ENCODE measurements at places on chromosomes 3 and 15.

GRCh38 chr3:154955907-154956533, 124.1 kb upstream of the MME start:
- DNase-seq = no peak

GRCh38 chr3:23206366-23206765, 3.2 kb downstream of the UBE2E2 start:
- no peak for DNase-seq

DNA sequence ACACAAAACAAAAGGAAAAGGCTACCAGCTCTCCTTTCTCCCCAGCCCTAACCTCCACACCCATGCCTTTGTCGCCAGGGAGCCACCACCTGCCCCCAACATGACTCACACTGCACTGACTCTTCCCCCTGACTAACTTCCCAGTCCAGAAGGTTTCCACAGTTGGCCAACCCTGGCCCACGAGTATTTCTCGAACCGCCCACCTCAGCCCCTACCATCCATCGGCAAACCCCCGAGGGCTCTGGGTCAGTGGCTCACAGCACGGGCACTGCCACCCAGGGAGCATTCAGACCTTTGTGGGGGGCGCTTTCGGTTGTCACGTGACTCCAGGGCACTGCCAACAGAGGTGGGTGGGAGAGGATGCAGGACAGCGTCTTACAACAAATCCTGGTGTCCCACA, 152.3 kb downstream of the LRRC28 start:
- no peak for DNase-seq

DNA sequence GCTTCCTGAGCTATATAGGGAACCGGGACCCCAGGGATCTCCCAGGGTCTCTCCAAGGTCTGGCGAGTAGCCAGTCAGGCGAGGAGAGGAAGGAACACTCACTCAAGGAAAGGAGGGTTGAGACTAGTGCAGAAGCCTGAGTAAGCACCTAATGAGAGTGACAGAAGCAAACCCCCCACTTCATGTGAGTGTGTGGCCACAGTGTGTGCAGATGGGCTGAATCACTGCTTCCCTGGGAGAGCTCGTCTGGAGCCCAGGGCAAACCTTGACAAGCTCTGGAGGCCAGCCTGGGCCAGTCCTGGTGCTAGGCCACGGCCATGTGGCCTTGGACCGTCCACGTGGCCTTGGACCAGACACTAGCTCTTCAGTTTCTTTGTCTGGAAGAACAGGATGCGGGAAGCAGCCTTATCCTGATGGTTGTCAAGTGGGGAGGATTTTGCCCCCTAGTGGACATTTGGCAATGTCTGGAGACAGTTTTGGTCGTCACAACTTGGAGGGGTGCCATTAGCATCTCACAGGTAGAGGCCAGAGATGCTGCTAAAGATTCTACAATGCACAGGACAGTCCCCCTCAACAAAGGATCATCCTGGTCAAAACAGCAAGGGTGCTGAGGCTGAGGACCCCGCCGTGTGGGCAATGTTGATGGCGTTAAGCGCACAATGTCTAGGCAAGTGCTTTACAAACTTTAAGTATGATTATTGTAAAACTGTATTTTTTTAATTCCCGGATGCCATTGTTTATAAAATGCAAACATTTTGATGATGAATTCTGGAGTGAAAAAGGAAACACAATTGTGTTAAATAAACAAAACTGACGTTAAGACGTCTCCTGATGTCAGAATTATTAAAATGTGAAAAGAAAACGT, 34.8 kb upstream of the CTSH start:
- DNase-seq = peak; percentile 49

- DNase-seq = no peak
Observed at GRCh38 chr3:87033205-87033604, 42.3 kb upstream of the VGLL3 start.

GRCh38 chr3:183411216-183411922, 17.1 kb downstream of the MCF2L2 start:
- DNase-seq = no peak

DNA sequence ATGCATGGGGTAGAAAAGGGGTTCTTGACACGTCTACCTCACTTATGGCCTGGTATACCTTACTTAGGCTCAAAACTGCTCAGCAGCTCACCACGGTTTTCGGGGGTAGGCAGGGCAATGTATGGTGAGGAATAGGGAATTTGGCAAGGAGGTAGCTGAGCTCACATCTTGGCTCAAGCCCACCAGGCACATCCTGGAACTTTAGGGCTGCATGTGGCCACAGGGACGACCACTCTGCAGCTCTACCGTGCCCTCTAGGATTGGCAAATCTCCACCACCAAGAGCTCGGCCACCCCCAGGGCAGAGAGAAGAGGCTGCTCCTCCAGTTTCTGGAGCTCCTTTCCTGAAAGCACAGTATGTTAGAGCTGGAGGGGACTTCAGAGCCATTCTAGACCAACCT, 69.7 kb downstream of the MRPL46 start:
- no peak for DNase-seq

GRCh38 chr15:79682285-79682684, 214.5 kb downstream of the MTHFS start:
- DNase-seq = peak; percentile 22

GRCh38 chr3:182690172-182690571, 103.1 kb upstream of the ATP11B start:
- DNase-seq = no peak

- DNase-seq = no peak
Observed at GRCh38 chr3:138381950-138382715, 33.8 kb downstream of the MRAS start.

DNA sequence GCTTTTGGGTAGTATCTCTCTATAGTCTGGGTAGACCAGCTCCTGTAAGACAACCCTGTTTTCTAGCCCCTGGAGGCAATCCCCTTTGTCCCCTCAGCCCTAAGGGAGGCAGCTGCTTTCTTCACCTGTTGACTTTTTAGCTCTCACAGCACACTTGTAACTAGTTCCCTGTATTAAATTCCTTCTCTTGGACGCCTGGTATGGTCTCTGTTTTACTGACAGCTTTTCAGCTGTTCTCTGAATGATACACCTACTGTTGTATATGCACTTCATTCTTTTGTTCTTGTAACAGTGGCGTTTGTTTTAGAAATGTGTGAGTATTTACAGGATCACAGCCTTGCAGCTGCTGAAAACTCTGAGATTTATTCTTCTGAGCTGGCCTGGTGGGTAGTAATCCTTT, 413.0 kb upstream of the RBMS3 start:
- DNase-seq = no peak

GRCh38 chr15:78204351-78205309, 29.7 kb downstream of the ACSBG1 start:
- DNase-seq = no peak

DNA sequence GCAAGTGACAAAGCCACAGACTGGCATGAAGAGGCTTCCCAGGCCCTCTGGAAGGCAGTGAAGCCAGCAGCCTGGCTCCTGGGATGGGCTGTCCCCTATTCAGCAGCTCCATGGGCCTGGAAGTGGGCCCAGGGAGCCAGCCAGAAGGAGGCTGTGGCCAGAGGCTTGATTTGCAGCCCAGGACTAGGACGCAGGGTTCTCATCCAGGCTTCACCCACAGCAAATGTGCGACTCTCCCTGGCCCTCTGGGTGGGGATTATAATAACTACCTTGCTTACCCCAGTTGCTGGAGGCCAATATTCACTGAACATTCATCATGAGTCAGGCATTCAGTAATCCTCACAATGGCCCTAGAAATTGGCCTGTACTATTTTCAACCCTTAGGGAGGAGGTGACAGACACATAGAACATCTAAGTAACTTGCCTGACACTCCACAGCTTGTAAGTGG, 24.6 kb upstream of the SRP14 start:
- peak; percentile 43 for DNase-seq

DNA sequence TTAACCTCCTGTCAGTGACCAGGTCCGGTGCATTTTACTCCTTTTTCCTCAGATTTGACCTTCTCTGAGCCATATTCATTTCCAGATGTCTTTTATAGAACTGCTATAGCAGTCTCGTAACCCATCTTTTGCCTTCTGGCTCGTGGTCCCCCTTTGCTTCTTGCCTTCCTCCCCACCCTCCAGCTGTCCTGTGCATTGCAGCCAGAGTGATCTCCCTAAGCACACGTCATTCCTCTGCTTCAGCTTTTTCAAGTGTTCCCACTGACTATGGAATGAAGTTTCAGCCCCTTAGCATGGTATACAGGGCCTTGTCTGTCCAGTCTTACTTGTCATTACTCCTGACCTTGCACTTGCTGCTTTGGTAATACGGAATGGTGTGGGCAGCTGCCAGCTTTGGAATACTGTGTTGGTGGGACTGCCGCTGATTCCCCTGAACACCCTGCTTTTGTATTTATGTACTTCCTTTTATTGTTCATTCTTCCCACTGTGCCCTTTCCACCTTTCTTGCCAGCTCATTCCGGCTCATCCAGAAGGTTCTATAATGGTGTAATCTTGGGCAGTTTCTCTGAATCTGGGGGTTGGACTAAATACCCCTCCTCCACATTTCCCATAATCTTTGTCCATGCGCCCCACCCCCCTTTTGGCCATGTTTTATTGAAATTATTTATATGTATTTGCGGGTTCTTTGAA, 38.9 kb downstream of the SLC25A26 start:
- DNase-seq = no peak

- DNase-seq = no peak
Observed at GRCh38 chr3:61093364-61093763, 157.9 kb downstream of the FHIT start.

GRCh38 chr15:72852273-72852672, 68.7 kb upstream of the ADPGK start:
- no peak for DNase-seq

- peak; percentile 28 for DNase-seq
Observed at GRCh38 chr3:4680871-4681300, 187.7 kb downstream of the ITPR1 start.

DNA sequence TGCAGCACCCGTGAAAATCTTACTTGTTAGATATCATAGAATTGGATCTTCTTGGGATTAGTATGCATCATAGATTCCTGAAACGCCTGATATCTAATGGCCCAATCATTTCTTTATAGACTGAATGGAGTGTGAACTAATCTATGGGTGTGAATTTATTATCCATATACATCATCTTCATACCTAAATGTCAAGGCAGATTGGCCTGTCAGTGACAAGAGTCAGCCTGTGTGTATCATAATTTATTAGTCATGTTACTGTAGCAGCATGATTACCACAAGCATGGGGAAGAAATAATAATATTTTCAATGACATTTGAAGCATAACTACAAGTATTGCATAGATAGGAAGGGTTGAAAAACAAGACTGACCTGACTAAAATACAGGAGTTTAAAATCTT, 235.8 kb downstream of the RAP2B start:
- no peak for DNase-seq

DNA sequence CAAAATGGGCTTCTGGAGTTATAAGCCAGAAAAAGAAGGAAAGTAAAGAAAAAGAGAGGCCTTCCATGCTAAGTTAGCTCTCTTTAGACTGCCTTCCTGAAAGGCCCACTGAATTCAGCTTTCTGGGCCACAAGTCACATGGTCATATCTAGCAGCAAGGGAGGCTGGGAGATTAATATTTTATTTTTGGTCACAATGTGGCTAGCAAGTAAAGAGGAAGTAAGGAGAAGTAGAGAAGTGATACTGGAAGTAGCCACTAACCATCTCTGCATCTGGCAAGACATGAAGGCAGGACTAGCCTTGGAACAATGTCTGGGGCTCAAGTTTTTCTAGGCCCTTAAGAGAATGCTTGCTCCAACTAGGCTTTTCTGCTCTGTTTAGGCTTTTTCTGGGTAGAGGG, 81.8 kb upstream of the UBE2E1 start:
- no peak for DNase-seq

DNA sequence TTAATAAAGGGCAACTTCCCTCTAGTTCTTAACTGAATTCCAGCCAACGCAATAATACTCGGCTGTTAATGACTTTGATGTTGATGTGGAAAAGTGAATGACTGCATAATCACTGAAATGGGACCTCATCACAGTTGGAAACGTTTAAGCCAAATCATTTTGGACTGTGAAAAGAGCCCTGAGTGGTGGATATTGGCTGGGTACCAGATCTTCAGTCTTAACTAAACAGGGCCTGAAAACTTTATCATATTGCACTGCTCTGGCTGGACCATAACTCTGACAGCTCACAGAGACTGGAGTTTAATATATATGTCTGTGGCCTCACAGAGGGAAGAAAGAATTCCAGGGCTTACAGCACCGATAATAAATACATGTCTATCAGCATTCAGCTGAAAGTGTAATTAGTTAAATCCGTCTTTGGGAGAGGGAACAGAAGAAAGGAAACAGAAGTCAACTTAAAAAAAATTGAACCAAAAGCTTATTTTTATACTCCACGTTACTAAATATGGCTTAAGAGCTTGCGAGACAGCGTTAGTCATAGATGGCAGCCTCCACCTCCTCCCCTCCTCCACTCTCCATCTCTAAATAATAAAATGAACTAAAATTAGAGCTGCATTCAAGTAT, 222.3 kb upstream of the CDIN1 start:
- DNase-seq = no peak

DNA sequence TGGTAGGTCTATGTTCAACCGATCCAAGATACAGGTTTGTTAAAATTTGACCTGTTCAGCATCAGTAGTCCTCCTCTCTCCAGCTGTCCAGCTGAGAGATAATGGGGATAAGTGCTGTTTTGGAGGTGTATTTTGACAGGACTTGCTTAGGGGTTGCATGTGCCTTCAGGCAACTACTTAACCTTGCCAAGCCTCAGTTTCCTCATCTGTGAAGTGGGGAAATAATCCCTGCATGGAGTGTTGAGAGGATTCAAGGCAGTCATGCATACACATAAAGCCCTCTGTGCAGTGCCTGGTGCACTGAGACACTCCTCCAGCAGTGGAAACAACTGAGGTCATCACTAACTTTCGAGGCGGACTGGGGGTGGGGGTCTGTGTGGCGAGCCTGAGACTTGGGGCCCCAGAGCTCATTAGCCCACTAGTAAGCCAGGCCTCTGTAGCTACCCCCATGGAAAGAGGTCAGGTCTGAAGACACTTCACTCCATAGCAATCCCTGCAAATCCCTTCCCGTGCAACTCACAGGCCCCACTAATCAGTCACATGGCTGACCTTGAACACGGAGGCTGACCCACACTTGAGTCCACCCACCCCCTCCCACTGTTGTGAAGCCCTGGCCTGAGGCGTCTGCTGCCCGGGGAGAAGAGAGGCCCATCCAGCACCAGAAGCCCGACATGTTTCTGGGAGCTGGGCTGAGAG, 25.9 kb upstream of the SLC6A6 start:
- DNase-seq = no peak

GRCh38 chr3:155032918-155033317, 47.2 kb upstream of the MME start:
- DNase-seq = peak; percentile 91

- DNase-seq = no peak
Observed at GRCh38 chr15:97687654-97688053, 272.8 kb upstream of the ARRDC4 start.

GRCh38 chr3:136819392-136819730, 435 bp downstream of the SLC35G2 start:
- peak; percentile 77 for DNase-seq

DNA sequence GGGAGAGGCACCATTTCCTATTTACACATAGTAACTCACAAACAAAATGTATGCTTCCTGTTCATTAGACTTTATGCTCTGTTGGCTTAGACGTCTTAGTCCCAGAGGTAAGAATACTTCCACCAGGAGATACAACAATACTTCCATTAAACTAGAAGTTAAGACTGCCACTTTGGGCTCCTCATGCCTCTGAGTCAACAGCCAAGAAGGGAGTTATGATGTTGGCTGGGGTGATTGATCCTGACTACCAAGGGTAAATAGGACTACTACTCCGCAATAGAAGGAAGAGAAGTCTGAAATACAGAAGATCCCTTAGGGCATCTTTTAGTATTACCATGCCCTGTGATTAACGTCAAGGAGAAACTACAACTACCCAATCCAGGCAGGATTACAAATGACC, 43.5 kb upstream of the ABI3BP start:
- no peak for DNase-seq
